Urothelium cell line (cell line): ENCODE measurements at places on chromosomes 6 and 20.
A peak's percentile ranks its signal among the peaks of the same experiment; 100 is the strongest.

- no peak for DNase-seq
These were observed 107.9 kb downstream of the BANF2 start for GRCh38 chr20:17807651-17808050.

GRCh38 chr6:119182875-119183274 is 104.4 kb upstream of the FAM184A start:
- no peak for DNase-seq

- peak; percentile 63 for DNase-seq
These were observed at the start of gene PTGIS for GRCh38 chr20:49567421-49568277. Gene PTGIS, minus strand, starts transcription at chr20:49568137. Its CDS starts 21 bp downstream, at chr20:49568116.

- no peak for DNase-seq
These were observed 962.9 kb upstream of the SLC35B3 start for GRCh38 chr6:9398071-9398766.

DNA sequence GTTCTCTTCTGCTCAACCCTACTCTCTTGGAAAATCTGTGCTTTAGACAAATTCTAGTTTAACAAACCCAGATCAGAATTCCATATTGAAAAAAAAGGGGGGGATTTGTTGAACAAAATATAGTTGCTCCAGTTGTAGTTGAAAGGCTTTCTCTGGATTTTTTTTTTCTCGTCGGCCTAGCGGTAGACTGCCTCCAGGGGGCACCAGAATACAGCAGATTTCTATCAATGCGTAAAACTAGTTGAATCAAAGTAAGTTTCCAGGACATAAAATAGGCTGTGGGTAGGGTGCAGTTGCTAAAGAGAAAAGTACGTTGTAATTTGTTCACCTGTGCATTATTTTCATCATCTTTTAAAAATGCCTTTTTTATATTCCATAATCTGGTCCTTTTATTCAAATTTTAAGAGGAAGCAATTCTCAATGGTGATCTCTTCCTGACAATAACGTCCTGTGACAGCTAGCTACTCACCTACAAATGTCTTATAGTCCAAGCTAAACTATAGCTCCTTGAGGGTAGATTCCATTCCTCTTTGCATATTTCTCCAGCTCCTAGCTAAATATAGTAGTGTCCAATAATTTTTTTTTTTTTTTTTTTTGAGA is 105.4 kb downstream of the PERP start:
- DNase-seq, result peak; percentile 33

- DNase-seq, result peak; percentile 83
These were observed 55.7 kb upstream of the TNFAIP3 start for GRCh38 chr6:137811121-137811915.

DNA sequence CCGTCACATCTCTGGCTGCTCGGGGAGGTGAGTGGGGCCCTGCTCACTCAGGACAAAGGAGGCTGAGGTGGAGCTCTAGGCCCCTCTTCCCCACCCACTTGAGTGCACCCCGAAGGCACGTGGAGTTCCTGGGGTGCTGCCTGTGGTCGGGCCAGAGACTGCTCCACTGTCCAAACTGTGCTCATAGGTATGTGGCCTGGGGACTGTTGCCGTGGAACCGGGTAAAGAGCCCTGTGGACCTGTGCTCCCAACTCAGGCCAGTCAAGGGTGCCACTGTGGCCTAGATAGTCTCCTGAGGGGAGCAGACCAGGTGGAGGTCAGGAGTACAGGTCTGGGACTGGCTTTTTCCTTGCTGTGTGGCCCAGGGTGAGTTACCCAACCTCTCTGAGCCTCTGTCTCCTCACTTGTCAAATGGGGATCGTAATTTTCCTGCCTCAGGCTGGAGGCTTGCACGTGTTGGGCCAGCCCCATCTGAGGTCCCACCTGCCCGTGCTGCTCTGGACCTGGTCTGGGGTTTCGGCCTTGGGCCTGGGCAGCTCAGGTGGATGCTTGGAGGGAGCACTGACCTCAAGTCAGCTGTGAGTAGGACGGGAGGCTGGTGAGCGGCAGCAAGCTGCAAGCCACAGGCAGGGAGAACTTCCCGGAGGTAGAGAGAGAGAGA is 12.4 kb upstream of the NPBWR2 start:
- DNase-seq, result no peak

GRCh38 chr6:108476847-108477430 is 83.8 kb upstream of the FOXO3 start:
- no peak for DNase-seq

GRCh38 chr20:43833511-43834395 is 80.9 kb upstream of the TOX2 start:
- DNase-seq, result no peak

DNA sequence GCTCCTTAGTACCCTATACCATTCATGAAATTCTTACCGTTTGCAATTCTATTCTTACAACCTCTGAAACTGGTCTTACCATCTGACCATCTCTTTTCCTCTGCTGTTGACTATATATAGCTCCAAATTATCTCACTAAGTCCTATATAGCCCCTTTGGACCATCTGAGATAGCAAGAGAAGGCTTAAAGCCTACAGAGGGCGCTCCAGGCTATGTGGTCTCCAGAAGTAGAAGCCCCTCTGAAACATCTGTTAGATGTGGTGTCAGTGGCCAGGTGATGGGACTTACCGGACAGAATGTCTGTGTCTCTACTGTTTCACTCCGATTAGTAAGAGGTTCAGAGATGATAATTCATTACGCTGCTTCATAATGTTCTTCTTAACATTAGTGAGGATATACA is 140.7 kb upstream of the BMP2 start:
- DNase-seq, result no peak

DNA sequence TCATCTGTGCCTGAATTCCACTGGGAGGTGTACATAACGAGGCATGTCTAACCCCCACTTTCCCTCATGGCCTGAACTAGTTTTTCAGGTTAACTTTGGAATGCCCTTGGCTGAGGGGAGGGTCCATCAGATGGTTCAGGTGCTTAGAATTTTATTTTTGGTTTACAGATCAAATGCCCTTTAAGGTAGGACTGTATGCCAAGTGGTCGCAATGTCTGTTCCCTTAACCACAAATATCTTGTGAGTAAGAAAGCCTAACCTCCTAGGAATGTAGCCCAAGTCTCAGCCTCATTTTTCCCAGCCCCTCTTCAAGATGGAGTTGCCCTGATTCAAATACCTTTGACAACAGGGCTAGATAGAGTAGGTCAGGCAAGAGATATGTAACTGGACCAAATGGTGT is 78.4 kb downstream of the RNASET2 start:
- peak; percentile 47 for DNase-seq

GRCh38 chr6:158718461-158719046 is 68.7 kb downstream of the SYTL3 start:
- DNase-seq, result no peak

- DNase-seq, result no peak
These were observed 60.0 kb upstream of the ZFAND3 start for GRCh38 chr6:37759221-37760144.

GRCh38 chr20:15930311-15931305 is 642.6 kb downstream of the KIF16B start:
- peak; percentile 37 for DNase-seq
